ENCODE measurements at places on chromosomes 1 and 21. TPM values are rescaled to one million over a fixed set of nuclear protein-coding genes. Genes with fewer than 3 reads are reported as not detected.

Gene CHML
- 4.6 TPM for total RNA-seq

Gene C1orf74
- total RNA-seq: 1.6 TPM

Gene ZP4
- not detected for total RNA-seq

Gene AGBL4
- total RNA-seq: not detected

Gene LCE1F
- not detected for total RNA-seq

Gene CDA
- total RNA-seq: 7.5 TPM

Gene GMEB1
- 11.0 TPM for total RNA-seq

Gene CADM3
- 24.3 TPM for total RNA-seq

Gene CFHR4
- total RNA-seq: not detected

Gene DISP3
- not detected for total RNA-seq

Measured in esophagus muscularis mucosa (tissue), 4 donors.